ENCODE measurements at places on chromosomes 13 and 19.

DNA sequence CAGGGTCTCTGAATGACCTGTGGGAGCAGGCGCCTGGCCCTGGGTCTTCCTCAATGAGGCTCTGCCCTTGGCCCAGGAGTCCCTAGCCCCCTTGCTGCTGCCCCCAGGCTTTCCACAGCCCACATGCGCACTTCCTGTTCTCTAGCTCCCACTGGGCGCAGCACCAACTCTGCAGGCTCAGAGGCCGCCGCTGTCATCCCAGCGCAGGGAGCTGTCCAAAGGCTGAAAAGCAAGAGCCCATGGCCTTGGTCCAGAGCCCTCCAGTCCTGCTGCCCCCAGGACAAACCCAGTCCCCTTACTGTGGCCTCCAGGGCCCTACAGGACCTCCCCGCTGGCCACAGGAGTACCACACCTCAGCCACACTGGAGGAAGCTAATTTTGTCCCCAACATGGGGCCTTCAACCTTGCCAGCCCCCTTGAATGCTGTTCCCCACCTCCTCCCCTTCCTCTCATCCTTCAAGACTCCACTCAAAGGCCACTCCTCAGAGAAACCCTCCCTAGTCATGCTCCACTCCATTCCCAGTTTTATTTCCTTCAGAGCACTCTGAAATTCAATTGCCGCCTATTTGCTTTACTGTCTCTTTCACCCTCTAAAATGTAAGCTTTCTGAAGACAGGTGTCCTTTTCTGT, 8.0 kb upstream of the POU2F2 start:
- peak; percentile 43 for DNase-seq

DNA sequence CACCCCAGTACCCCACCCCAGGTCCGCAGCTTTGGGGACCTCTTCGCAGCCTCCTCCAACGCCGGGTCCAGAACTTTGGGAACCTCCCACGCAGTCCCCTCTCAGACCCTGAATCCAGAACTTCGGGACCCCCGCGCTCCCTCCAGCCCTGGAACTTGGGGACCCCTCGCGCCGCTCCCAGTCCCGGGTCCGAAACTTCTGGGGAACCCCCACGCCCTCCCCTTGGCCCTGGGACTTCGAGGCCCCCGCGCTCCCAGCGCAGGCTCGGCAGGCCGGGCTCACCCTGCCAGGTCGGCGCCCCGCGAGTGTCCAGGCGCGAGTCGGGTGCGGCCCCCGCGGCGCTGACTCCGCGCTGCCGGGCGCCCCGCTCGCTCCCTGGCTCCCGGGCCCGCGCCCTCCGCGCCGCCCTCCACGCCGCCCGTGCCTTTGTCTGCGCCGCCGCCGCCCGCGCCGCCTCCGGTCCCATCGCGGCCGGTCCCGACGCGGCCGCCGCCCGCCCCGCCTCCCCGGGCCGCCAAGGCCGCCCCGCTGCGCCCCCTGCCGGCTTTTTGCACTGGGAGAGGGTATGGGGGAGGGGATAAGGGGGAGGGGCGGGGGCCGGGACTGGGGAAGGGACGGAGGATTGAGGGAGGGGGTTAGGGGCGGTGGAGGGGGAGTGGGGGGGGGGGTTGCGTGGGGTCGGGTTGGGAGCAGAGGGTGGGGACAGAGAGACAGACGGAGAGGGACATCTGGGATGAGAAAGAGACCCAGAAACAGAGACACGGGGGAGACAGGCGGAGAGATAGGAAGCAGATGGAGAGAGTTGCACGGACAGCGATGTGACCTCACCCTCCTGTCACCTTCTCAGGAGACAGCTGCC, at the start of gene HOMER3:
HOMER3 (minus strand) TSS at position 449 of the 859 bp plus-strand sequence. CDS start 2,235 bp downstream, outside the sequence.
- DNase-seq, result peak; percentile 43

GRCh38 chr19:39430675-39431593, 4.8 kb downstream of the RPS16 start:
- no peak for DNase-seq

DNA sequence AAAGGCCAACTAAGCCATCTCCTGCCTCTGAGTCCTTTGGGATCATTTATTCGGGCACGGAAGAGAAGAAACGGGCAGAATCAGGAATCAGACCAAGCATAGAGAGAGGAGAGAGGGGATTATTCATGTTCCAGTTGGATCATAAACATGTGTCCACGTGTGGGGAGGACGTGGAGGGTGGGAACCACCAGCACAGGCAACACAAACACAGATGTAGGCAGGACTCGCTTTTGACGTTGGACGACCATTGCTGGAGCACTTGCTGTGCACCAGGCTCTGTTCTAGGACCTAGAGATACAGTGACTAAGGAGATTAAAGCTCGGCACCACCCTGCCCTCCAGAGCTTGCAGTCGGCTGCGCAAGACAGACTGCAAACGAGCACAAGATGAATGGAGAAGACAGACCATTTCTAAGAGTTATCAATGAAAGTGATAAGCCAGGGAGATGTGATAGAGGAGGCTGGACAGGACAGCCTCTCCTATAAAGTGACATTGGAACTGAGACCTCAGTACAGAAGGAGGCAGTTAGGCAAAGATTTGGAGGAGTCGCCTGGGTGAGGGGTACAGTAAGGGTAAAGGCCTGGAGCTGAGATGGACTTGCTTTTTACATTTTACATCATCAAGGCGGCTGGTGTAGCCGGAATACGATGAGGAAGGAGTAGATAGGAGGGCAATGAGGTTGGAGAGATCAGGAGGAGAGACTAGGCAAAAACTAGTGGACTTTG, 716 bp downstream of the SH2D3A start:
- no peak for DNase-seq

DNA sequence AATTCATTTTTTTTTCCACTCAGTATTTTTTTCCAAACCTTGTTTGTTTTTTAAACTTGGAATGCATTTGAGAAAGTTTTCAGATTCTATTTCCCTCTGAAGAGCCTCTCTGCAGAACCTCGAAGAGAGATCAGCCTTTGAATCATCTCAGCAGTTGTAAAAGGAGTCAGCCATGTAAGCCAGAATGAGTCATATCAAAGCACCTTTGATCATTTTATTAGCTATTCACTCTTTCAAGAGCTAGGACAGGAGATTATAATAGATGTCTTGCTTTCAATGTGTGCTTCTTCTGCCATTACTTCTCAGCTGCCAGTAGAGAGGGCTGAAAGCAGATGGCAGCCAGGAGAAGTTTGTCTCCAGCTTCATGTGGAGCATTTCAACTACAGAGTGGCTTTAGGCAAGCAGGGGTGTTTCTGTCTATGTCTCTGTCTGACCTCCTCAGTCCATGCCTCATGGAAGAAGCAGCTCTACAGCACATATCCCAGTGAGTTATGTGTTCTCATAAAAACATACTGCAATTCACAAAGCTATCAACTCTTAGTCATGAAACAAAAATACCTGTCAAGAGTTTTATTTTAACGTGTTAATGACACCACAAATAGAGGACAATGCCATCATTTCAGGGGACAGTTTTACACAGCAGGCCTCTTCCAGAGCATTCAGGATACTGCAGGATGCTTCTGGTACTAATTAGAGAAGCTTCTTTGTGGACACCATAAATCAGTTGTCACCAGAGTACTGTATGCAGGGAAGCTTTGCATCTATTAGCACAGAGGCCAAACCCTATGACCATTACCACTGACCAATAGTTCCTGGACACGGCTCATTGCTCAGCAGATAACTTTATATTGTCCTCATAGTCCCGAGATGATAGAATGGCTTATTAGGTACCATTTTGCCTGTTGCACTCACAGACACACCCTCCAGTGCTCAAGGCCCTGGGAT, 94.3 kb downstream of the NHLRC3 start:
- DNase-seq, result no peak

- DNase-seq, result peak; percentile 28
Measured at GRCh38 chr13:95083758-95084157, 217.5 kb downstream of the ABCC4 start.

- no peak for DNase-seq
Measured at GRCh38 chr19:12648088-12648487, 18.5 kb downstream of the MAN2B1 start.

- DNase-seq, result no peak
Measured at GRCh38 chr13:47478985-47479384, 522.1 kb downstream of the SUCLA2 start.

GRCh38 chr19:38079926-38080380, 144.1 kb downstream of the DPF1 start:
- peak; percentile 90 for DNase-seq

DNA sequence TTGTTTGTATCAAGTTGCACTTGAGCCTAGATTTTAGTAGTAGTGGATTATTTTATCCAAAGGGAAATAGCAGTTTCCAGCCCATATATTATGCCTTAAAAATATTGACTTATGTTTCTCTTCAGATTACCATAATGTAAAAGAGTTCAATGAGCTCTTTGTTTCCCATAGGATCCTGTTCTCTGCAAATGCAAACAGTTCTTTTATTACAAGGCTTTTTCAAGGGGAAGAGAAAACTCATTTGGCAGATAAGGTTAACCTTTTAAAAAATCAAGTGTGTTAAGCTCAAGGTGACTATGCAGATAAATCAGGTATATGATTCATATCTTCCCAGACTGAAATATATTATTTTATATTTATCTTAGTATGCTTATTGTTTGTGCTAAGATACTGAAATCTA, 961.2 kb upstream of the SPRY2 start:
- DNase-seq, result no peak

DNA sequence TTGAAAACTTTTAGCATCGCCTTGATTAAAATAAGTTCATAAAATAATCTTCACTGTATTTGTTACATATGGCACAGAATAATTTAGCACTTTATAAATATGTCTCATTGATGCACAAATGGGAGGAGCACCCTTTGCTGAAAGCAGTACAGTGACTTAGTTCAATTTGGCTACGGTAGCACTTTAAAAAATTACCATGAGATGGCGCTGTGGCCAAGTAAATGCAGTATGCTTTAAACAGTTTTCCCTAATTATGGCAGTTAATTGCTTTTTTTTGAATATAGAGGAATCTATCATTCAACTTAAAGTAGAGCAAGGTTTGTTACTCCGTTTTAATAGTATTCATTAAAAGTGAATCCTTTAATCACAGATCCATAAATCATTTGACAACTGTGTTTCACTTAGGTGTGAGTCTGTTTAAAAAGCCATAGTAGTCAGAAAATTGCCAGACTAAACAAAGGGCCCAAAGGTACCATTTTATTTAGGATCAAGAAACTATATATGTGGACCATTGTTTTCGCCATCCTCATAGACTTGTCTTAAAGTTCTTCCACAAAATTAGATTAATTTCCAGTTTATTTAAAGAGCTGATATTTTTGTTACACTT, 34.7 kb upstream of the ESD start:
- peak; percentile 13 for DNase-seq

DNA sequence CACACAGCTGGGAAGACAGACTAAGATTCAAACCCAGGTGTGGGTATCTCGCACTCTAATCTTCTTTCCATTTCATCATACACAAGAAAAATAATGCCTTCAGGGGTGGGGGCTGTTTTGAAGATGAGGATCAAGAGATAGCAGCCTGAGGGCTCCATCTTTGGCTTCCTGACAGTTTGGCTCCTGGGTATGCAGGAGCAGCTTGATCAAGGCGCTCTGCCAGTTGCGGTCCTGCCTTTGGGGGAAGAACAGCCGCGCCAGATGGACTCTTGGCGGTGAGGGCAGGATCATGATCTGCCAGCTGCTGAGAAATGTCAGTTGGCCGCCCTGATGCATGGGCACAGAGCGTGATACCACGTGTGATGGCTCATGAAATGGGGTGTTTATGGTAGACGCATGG, 119.1 kb downstream of the IER2 start:
- DNase-seq, result no peak

DNA sequence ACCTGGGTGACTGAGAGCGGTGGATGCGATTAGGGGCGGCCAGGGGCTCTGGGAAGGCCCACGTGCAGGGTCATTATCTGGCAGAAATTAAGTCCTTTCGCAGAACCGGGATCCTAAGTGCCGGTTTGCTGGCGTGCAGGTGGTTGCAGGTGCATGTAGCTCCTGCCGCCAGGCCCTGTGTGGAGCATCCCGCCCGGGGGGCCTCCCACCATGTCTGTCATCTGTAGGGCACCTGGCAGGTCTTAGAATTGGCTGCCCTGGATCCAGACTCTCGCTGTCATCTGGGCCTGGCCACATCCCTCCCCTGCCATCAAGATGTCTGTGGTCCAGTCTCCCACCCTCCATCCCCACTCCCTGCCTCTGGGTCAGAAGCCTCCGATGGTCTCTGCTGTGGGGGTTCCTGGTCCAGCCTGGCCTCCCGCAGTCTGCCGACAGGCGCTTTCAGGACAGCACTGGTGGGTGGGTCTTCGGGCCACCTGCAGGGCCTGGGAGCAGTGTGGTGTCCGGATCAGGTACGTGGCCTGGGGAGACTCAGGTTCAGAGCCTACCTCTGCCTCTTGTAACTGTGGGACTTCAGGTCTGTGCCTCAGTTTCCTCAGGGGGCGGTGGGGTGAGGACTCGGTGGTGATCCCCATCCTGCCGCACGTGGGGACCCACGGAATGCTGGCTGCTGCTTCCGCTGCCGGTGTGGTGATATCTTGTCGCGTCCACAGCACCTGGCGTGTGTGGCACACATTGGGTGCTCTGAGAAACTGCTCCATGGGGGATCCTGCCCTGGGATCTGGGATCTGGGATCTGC, 5.4 kb downstream of the GNA11 start:
- DNase-seq, result no peak

- DNase-seq, result no peak
Measured at GRCh38 chr13:46389457-46390451, 2.7 kb upstream of the RUBCNL start.

DNA sequence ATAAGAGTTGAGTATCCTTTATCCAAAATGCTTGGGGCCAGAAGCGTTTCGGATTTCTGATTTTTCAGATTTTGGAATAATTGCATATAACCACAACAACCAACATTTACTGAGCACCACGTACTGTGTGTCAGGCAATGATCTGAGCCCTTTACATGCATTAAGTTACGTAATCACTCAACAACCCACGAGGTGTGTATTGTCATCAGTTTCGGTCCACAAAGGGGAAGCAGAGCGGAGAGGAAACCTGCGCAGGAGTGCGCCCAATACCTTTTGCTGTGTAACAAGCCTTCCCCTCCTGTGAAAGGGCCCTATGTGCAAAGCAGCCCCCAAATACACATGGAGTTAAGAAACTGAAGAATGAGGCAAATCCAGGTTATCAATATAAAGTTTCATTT, 20.7 kb upstream of the NLRP12 start:
- no peak for DNase-seq

DNA sequence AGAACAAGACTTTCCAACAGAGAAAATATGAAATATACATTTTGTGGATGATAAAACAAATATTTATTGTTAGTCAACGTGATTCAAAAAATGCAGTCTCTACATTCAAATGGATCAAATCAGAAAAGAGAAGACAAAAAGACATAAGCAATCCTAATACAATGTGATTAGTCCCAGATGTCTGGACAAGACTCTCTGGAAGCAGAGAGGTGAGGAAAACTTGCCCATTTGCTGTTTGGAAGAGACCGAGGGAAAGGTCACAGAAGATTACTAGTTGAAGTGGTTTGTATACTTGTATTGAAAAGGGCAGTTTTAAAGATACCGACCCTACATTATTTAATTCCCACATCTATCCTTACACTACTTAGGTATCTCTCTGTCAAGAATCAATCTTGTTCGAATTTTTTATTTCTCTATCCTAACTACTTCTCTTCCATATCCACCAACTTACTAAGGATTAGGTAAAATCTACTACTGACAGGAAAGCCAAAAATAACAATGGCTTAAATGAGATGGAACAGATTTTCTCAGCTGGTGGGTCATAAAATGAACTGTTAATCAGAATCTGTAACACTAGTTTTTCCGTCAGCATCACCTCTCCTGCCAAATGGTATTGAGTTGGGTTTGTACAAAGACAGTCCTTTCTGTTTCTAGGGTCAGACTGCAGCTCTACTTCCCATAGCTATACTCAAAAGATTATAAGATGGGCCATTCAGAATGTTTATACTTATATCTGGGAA, 497.1 kb downstream of the DCT start:
- DNase-seq, result no peak

GRCh38 chr19:14106840-14107239, 10.7 kb downstream of the PRKACA start:
- DNase-seq, result no peak

- no peak for DNase-seq
Measured at GRCh38 chr13:22801402-22802003, 379.3 kb upstream of the SGCG start.

All from stromal cell of bone marrow (primary cell).